ENCODE measurements at places on chromosomes 6 and 20.

DNA sequence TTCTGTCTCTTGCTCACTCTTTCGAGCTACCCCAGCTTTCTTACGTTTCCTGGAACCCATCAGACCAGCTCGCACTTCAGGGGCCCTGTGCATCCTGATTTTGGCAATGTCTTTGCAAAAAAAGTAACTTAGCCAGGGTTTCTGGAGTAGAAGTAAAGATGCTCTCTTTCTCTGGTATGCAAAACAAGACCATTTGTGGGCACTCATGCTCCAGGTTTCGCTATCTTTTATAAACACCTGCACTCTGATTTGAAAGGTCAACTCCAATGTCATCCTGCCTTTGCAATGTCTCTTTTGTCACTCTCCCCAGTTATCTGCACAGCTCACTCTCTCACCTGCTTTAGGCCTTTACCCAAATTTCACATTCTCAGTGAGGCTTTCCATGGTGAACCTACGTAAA, 869.1 kb downstream of the QKI start:
- DNase-seq: no peak

GRCh38 chr6:130964289-130964688, 98.8 kb downstream of the EPB41L2 start:
- no peak for DNase-seq

DNA sequence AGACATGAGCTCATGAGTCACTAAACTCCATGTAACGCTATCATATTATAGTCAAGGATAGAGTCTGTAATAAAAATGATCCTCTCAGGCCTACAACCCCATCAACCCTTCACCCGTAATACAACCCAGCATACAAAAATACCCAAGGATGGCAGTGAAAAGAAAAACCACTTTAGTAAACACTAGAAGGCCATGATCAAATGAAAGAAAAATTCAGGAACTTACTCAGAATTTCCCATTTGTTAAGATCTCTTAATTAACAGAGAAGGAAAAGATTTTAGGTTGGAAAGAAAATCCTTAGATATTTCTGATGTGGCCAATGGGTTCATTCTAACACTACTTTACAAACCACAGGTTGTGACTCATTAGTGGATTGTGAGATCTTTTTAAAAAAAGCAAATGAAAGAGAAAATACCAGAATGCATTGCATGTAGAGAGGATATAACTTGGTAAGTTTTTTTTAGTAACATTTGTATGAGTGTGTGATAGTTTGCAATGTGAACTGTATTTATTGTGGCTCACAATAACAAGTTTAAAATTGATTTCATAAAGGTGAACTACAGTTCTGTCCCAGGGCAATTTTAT, 8.0 kb upstream of the UBE2J1 start:
- no peak for DNase-seq

DNA sequence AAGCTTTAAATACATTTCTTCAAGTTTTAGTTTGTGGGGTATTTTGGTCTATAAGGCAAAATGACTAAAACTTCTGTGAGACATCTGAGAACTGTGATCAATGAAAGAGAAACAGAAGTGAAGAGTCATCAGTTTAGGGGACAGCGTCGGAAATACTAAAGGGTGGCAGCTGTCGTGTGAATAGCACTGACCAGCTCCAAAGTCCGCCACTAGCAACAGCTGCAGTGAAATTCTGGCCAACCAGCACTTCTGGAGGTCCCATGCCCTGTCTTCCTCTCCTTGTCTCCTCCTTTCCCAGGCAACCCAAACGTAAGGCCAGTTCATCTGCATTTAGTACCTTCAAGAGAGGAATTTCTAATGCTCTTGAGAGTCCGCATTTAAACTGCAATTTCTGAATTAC, 87.5 kb downstream of the DACT2 start:
- no peak for DNase-seq

DNA sequence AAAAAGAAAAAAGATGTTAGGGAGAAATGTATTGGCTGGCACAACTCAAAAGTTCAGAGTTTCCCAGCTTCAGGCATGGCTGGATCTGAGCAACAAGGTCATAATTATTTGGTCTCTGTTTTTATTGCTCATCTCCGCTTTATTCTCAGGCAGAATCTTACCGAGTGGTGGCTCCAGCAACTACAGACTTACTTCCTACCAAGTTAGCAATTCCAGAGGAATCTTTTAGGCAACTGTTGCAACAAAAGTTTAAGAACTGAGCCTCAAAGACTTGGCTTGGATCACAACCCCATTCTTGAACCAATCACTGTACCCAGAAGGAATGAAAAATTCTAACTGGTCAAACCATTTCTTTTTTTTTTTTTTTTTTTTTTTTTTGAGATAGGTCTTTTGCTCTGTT, 35.5 kb upstream of the NCOA3 start:
- DNase-seq: no peak

GRCh38 chr6:108556866-108557493, 3.7 kb upstream of the FOXO3 start:
- DNase-seq: no peak

- no peak for DNase-seq
These were observed 71.9 kb downstream of the SMAP1 start for GRCh38 chr6:70739534-70739933.
